ENCODE measurements at places on chromosomes 7 and 10.
A peak's percentile ranks its signal among the peaks of the same experiment; 100 is the strongest.

GRCh38 chr10:79292891-79293746, 54.1 kb upstream of the PPIF start:
- DNase-seq: peak; percentile 38

DNA sequence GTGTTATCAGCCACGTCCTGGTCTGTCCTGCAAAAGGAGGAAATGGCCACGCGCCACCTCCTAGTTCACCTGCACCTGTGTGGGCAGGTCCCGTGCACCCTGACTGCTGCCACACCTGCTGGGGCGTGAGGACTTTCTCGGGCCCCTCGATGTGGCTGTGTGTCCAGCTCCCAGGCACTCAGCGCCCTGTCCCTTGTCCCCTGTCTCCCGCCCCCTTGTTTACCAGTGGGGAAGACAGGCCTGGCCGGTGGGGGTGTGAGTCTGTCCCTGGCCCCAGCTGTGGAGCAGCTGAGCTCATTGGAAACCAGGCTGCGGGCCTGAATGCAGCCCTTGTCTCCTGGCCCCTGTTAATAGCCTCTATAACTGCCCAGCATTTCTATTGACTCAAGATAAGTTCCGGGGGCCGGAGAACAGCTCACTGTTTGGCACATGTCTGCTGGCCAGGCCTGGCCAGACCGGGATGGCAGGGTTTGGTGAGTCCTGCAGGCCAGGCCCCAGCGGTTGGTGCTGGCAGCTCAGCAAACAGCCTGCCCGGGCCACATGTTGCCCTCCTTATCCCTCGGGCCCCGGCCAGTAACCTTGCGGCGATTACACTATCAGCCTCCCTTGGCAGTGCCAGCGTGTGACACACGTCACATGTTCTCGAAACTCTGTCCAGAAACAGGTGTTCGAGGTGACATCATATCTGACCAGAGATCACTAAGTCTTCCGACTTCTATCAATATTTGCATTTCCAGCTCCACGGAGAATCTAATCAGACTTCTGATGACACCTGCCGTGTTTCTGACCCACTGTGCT, 52.1 kb downstream of the FOXL3 start:
- DNase-seq: no peak

DNA sequence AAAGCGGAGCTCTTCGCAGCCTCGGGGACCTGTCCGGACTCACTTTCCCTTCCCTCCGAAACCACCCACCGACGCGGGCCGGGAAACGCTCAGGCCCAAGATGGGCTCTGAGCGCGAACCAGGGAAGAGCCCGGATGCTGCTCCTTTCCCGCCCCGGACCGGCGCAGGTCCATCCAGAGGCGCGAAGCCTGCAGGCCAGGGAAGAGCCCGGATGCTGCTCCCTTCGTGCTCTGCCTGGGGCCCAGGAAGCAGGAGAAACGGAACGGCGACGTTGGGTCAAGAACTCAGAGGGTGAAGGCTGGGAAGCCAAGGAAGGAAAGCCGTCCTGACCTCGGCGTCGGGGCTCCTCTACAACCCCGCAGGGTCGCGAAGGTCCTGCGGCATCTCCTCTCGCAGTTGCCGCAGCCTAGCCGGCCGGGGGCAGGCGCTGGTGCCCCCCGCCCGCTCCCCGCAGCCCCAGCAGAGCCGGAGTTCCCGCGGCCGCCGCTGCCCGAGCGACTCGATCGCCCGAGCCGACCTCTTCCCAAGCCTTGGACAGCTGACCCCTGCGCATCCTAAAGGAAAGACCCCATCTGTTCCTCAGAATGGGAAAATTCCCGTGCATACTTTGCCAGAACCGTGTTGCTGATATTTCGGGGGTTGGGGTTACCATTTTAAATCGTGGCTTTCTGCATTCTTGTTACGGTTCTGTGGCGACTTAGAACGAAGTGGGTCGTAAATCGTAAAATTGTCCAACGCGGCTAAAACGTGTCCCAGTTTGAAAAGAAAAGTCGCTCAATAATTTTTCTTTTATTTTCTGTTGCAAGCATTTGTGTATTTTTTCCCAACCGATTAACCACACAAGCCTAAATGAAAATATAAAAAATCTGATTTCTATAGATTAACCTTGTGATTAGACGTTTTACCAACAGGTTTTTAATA, 7.5 kb downstream of the HOXA1 start:
- no peak for DNase-seq

GRCh38 chr7:119413314-119413805, 859.6 kb upstream of the KCND2 start:
- no peak for DNase-seq

- DNase-seq: no peak
Observed at GRCh38 chr7:18177815-18178660, 150.4 kb upstream of the PRPS1L1 start.

DNA sequence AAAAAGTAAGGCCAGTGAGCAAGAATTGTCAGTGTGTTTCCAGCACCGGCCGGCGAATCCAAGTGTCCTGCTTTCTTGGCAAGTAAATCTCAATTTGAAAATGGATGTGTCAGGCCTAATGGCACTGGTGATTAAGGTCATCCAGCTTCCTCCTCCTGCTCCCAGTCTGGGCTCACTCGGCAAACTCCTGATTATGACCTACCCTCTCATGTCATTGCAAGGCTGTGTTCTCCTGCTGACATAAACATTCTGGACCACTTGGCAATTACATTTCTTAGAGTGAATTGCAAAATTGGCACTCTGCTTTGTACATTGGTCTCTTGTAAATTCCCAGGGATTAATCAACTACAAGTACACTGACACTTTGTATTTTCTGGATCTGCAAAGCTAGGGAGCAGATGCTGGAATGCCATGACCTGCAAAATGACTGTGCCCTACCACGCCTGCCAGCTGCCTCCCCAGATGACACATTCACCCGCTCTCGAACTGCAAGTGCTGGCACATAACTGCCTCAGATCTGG, 473.8 kb downstream of the KIF20B start:
- no peak for DNase-seq

DNA sequence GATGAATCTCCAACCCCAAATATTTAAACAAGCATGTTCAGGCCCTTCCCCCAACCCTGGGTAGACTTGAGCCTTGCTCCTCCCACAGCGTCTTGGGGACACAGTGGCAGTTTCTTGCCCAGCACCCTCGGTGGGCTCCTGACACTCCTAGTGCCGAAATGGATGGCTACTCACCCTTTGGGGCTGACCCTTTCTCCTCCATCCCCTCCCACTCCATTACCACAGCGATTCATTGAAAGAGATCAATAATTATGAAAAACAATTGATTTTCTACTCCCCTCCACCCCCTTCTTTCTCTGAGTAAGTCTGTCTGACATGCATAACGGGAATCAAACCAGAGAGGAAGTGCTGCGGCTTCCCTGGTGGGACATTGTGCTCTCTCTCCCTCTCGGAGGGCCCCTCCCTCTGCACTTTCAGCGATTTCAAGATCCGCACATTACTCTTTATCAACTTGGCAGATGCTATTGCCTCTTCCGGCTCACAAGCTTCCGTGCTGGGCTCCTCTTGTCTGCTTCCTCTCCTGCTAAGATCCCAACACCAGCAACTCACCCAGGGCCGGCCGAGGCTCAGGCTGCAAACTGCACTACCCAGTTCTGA, 79.0 kb upstream of the PLXNA4 start:
- DNase-seq: no peak

- no peak for DNase-seq
Observed at GRCh38 chr10:75512203-75512933, 80.9 kb downstream of the LRMDA start.

DNA sequence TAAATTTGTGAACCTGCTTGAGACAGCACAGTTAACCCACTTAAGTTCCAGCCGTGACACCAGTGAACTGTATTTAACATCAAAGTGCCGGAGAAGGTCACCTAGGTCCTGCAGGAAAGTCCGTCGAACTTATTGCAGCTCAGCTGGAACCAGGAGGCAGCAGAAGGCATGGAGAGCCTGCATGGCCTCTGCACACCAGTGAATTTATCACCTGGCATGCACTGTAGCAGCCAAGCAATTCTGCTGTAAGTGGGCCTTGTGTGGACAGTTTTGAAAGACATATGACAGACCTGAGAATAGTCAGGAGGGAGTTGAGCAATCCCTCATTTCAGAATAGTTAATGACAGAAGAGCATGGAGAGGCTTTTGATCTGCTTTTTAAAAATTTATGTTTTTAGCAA, 108.8 kb downstream of the PLXDC2 start:
- no peak for DNase-seq

DNA sequence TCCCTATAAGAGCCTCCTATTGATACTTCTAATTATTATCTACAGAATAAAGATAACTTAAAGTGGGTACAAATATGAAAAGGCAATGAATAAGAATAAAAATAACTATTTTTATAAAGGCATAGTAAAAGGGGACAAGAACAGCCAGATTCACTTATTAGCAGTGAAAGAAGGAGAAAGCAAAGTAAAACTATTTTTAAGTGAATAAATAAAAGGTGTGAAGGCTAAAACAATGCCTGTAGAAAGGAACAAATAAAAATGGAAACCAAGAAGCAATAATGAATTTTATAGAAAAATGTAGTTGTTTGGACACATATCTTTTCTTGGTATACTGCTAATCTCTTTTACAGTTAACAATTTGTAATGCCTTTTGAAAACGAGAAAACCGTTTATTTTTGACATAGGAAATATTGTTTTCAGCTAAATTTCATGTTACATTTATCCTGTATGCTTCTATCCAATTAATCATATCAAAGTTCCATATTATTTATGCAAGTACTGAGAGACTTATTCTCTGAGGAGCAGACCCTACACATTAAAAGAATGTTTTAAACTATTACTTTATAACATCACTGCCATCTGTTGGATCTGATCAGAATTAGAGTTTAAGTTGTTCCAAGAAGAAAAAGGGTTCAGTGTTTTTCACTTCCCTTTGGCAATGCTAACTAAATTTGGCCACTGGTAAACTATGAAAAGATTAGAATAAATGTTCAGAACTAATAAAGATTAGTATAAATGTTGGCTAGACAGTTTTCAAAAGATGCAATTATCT, 59.1 kb downstream of the ARMC3 start:
- peak; percentile 18 for DNase-seq

DNA sequence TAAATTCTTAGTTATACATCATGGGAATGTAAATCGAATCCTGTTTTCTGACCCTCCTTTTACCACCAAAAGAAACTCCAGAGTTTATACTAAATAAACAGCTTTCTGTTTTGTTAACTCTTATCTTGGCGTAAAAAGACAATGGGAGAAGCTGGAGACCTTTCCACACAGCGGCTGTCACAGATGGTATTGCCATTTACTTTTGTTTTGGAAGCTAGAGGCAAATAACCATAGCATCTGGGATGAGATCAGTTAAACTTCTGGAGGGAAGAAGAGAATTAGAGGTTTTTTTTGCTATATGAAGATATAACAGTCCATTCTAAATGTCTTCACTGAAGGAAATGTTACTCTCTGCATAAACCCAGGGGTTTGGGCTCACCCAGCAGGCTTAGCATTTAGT, 258.9 kb downstream of the REEP3 start:
- no peak for DNase-seq

DNA sequence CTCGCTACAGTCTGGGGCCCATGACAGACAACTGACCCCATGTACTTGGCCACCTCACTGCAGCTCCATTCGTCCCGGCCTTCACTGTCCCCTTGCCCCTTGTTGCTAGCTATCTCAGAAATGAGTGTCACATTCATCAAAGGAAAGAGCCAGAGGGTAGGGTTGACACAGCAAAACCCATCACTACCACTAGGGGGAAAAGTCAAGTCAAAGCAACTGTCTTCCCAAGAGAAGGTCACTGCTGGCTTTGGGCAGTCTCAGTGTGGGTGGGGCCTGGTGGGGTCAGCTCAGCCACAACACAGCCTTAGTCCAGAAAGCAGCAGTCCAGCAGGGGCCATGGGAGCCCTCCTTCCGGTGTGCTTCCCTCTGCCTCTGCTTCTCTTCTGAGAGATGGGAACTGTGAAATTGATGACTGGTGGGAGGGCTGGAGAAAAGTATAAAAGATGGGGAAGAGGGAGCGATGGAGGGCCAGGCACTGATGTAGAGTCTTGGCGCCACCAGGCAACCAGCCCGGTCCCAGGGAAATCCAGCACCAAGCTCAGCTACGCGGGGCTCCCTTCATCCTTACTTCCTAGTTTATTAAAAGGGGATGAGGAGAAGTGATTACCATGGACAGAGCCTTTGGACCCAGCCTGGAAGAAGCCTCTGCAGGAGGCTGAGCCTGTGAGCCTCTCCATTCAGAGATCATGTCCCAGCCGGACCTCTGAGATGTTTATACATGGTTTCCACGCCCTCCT, 58.0 kb downstream of the PLXNA4 start:
- peak; percentile 21 for DNase-seq

DNA sequence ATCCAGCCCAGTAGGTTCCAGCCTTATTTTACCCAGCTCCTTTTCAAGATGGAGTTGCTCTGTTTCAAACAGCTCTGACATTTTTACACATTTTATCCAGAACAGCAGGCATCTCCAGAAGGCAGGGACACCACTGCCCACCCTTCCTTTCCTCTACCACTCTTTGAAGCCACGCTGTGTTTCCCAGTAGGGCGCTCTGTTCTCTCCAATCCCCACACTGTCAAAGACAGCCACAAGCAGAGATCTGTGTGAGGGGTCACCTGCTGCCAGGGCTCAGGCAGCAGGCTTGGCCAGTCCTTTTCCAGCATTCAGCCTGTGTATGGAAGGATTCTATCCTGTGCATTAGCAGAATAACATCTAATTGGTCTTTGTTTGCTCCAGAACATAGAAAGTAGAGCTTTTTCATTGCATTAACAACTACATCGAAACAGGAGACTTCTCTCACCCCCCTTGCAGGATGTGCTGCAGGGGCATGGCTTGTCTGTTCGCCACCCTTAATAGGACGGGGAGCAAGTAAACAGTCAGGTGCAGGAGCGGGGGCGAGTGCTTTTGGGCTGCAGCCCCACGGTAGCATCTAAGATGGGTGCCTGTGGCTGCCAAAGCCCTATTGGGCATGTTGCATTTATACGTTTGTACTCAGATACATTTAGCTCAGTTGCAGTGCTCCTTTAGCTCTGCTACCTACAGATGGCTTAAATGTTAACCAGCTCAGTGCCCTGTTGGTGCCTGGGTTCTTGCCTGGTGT, 326.1 kb downstream of the GALNT17 start:
- DNase-seq: no peak

- no peak for DNase-seq
Observed at GRCh38 chr7:42967391-42967790, 35.2 kb downstream of the MRPL32 start.

- no peak for DNase-seq
Observed at GRCh38 chr10:2744547-2745200, 322.7 kb upstream of the PFKP start.

DNA sequence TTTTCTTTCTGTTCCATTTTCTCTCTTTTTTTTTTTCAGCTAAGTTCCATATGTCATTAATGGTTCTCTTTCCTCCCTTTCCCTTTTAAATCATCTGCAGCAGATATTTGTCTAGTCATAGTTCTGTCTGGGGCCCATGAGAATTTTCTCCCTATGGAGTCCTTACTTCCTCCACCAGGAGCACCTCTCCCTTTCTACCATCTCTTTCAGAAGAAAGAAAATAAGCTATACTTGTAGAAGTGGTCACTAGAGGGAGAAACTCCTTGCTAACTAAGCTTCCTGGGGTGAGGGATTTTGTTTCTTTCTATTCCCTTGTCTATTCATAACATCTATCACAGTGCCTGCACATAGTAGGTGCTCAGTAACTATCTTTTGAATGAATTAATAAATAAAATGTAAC, 230.2 kb upstream of the HPS1 start:
- DNase-seq: no peak
